ENCODE measurements at places on chromosomes 1 and 21. TPM values are rescaled to one million over a fixed set of nuclear protein-coding genes. Genes with fewer than 3 reads are reported as not detected.

GRCh38 chr1:151898519-151898991, 10.8 kb downstream of the THEM4 start:
- no peak for DNase-seq
- no peak overlapping the region for H3K4me3 ChIP-seq
- no peak overlapping the region for H3K27ac ChIP-seq
- H3K27me3 ChIP-seq = no peaks in the 10 kb centered on the region

- H3K27me3 ChIP-seq = no peaks in the 10 kb centered on the region
- no peak overlapping the region for H3K4me3 ChIP-seq
- DNase-seq = no peak
- H3K4me1 ChIP-seq = no peaks in the 10 kb centered on the region
- no peaks in the 10 kb centered on the region for H3K36me3 ChIP-seq
Measured at GRCh38 chr1:240947438-240948224, 335.7 kb upstream of the GREM2 start.

A3GALT2 gene
- total RNA-seq = 0.39 TPM

SLC45A1 gene
- total RNA-seq = 0.82 TPM

ASAP3 gene
- 13.8 TPM for total RNA-seq
